ENCODE measurements at places on chromosomes 4 and X. TPM values are rescaled to one million over a fixed set of nuclear protein-coding genes. Genes with fewer than 3 reads are reported as not detected.

The TCEANC gene
- 3.3 TPM for total RNA-seq

The HS3ST1 gene
- 1.5 TPM for total RNA-seq

The KLHL15 gene
- total RNA-seq, result 7.5 TPM

The TENM3 gene
- total RNA-seq, result 3.2 TPM

The LEF1 gene
- total RNA-seq, result 1.1 TPM

The RUFY3 gene
- total RNA-seq, result 22.1 TPM

The CT45A3 gene
- not detected for total RNA-seq

The APOO gene
- total RNA-seq, result 95.7 TPM

The ADGRG4 gene
- not detected for total RNA-seq

The SLC6A14 gene
- not detected for total RNA-seq

The MAP7D3 gene
- 16.1 TPM for total RNA-seq

The PWWP3B gene
- total RNA-seq, result 7.9 TPM

The MAGEA4 gene
- not detected for total RNA-seq

The FRMPD4 gene
- 2.5 TPM for total RNA-seq

The AR gene
- total RNA-seq, result 22.6 TPM

The BMX gene
- total RNA-seq, result 1.6 TPM

The XAGE2 gene
- not detected for total RNA-seq

The TCEAL1 gene
- 22.4 TPM for total RNA-seq

The TLR3 gene
- total RNA-seq, result 6.4 TPM

The ART3 gene
- 59.0 TPM for total RNA-seq

The LNX1 gene
- total RNA-seq, result 10.6 TPM

The FRMD7 gene
- not detected for total RNA-seq

The BEX2 gene
- 0.66 TPM for total RNA-seq

The CDKL5 gene
- total RNA-seq, result 11.2 TPM

The TCEAL6 gene
- total RNA-seq, result not detected

The CSN1S1 gene
- total RNA-seq, result not detected

Data from heart right ventricle (tissue), 16 donors.